ENCODE measurements at places on chromosomes 12 and 14.

- DNase-seq, result no peak
Measured at GRCh38 chr14:65349100-65349499, 63.4 kb upstream of the FUT8 start.

DNA sequence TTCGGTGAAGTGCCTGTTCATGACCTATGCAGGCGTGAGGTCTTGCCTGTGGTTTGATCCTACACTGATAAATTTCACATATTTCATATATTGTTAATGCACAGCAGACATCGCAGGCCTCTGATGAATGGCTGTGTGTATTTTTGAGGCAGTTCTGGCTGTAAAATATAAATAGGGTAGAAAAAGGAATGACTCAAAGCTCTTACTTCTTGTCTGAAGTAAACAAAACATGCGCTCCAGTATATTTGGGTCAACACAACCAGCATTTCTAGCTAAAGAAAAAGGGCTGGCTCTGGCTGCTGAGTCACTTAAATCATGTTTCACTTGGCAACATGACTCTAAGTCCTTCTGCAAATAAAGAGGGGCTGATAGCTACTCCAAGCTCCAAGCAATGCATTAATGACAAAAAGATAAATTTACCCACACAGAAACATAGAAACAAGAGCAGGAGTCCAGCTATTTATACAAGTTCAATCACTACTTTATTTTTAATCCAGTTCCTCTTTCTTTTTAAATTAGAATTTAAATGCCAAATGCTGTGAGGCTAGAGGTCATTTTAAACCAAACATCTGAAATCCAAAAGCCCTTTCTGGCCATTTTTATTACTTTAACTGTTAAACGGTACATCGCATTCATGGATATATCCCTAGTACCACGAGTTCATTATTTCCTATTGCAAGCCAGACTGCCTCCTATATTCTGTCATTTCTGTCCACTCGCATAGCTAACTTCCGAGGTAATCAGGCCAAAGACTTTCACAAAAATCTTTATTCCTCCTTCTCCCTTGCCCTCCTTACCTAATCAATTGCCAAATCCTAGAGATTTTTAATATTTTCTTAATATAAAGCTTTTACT is 54.3 kb upstream of the TMCC3 start:
- DNase-seq, result no peak

DNA sequence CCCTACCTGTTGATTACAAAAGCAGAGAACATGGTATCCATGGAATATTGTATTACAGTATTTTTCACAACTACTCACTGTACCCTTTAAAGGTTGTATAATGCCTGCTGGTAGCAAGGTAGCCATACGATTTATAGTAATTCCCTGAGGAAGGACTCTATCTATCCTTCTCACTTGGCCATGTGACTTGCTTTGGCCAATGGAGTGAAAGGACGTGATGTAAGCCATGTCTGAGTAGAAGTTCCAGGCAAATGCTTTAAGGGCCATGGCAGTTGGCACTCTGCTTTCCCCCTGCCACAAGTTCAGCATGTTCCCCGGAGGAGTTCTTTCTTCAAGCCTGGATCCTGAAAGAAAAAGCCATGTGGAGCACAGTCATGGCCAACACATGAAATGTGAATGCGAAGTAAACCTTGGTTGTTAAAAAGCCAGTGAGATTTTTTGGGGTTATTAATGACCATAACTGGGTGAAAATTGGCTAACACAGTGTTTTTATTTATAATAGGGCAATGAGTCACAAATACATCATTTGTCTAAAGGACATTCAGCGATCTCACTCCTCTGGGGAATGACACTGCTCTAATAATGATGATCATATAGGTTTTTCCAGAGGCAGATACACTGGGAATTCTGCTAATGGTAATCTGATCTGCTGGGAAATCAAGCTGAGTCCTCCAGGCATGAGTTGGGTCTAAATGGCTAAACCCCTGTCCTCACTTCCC is 67.4 kb upstream of the SLC38A2 start:
- DNase-seq, result no peak

DNA sequence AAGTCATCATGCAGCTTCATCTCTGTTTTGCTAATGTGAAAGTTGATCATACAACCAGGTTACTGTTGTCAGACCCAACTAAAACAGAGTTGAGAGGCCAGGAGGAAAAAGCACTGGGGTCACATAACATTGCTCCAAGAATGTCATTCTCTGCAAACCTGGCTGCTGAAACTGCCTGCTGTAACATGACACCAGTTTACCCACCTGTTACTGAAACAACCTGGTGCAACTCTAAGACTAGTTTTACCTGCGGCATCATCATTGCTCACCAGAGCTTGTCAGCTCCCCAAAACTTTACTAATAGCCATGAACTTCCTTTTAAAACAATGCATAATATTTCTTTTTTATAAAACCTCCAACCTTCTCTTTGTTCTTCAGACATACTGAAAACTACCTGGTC is 30.7 kb upstream of the DEGS2 start:
- DNase-seq, result no peak

- no peak for DNase-seq
Measured at GRCh38 chr12:102509123-102509626, 28.8 kb upstream of the IGF1 start.

GRCh38 chr14:80116157-80116556 is 95.1 kb downstream of the DIO2 start:
- DNase-seq, result no peak

DNA sequence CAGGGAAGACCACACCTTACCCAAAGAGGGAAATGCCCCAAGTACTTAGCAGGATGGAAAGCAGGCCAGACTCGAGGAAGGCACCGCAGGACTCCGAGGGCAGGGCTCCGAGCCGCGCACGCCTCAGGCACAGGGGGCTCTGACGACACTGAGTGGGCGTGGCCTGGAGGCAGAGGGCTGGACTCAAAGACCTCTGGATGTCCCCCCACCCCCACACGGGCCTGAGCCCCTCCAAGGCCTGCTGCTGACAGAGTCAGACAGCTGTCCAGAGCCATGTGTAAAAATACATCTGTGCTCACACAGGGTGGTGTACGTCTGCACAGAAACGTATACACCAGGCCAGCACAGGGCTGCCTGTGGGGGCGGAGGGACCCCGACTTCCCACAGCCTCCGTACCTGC is 1.4 kb downstream of the AKT1 start:
- DNase-seq, result peak; percentile 68

DNA sequence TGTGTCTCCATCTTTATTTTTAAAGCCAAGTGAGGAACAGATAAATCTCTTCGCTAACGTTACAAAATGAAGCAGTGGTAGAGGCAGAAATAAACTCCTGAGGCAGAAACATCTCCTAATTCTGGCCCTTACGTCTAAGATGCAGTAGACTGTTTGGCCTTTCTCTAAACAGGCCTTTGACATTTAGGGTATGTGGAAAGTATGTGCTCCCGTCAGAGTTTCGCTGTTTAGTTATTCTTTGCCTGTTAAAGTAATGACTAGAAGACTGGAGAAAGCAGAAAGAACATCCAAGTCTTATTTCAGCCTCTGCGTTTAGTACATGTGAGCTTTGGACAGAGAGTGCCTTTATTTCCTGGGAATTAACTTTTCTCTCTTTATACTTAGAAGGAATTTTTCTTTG is 216.6 kb downstream of the RAD51B start:
- no peak for DNase-seq

- DNase-seq, result no peak
Measured at GRCh38 chr14:76669770-76670169, 91.5 kb upstream of the VASH1 start.

All from SK-N-DZ (cell line).